ENCODE measurements at places on chromosomes 7 and 10.

GRCh38 chr10:92999191-92999590 is 61.4 kb upstream of the CYP26C1 start:
- DNase-seq = no peak

DNA sequence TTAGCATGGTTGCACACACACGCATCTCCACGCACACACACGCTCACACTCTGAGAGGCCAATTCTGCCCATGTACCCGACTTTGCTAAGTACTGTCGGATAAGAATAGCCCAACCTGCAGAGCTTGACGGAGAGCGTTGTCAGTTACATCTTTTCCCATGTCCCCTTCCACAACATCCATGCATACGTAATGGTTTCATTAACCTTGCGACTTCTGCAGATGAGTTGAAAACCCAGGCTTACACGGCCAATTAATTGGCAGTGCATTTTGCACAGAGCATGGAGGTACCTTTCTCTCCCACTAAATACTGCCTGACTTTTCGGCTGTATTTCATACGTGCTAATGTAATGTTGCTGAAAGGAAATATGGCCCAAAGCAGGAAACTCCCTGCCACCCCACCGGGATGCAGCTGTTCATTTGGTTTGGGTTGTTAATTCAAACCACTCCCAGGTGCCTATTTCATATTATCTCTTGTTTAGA is 291.2 kb upstream of the HABP2 start:
- no peak for DNase-seq

- no peak for DNase-seq
Measured at GRCh38 chr10:68517188-68517587, 10.1 kb downstream of the SLC25A16 start.

GRCh38 chr7:14071045-14071444 is 81.6 kb upstream of the ETV1 start:
- no peak for DNase-seq

DNA sequence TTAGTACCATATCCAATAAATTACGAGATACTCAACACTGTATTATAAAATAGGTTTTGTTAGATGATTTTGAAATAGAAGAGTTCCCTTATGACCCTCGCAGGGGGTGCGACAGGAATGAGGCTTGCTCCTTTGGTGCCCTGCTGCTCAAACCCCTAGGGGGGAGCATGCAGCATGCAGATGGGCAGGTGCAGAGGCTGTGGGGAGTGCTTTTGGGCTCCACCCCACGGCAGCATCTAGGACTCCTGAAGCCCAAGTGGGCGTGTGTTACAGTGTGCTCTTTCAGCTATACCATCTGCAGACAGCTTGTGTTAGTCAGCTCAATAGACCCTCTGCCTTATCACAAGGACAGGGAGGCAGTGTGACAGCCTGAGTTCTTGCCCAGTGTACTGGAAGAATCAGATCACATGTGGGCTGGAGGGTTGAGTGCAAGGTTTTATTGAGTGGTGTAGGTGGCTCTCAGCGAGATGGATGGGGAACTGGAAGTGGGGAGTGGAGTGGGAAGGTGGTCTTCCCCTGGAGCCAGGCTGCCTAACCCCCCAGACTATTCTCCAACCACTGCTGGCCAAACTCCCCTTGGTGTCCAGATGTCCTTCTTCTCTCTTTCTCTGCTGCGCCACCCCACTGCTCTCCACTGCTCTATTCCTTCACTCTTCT is 3.1 kb upstream of the MRC1 start:
- DNase-seq = no peak

GRCh38 chr7:37342176-37342687 is 106.4 kb downstream of the ELMO1 start:
- DNase-seq = no peak

DNA sequence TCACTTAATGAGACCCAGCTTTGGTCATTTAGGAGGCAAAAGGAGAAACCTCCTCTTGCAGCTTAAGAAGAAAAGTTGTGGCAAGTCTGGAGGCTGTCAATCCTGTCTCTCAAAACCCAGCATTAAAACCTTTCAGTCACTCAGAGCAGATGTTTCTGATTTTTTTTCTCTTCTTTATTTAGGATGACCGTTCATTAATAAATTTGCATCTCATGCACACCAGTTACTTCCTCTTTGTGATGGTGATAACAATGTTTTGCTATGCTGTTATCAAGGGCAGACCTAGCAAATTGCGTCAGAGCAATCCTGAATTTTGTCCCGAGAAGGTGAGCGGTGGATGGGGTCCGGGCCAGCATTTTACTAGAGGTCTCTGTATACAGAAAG is 32.0 kb downstream of the TMEM248 start:
- DNase-seq = no peak

- DNase-seq = no peak
Measured at GRCh38 chr10:6647811-6648526, 67.9 kb upstream of the PRKCQ start.
